Thymus (tissue), 14 donors: ENCODE measurements at places on chromosomes 1 and 21.

DNA sequence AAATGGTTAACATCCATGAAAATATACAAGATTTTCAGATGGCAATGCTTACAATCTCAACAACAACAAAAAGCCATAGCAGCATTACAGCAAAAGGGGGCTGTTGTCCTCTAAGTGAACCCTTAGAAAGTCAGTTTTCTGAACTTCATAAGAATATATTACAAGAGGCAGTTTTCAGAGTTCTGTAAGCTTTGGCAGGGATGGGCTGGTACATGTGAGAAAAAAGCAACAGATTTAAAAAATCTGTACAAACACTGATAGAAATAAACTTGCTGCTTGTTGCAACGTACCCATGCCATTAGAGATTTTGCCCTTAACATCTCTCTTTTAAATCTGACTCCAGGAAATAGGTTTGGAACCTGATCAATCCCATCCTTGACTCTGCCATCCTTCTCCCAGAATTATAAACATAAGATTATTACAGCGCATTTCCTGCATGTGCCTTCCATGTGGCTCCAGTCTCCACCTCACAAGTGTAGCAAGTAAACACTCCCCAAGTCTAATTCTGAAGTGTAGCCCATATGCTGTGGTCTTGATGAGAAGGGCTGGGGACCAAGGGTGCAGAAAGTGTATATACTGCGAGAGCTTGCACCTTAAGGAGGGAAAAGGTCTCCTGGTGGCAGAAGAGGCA, 101.4 kb upstream of the TSPAN2 start:
- DNase-seq: no peak

DNA sequence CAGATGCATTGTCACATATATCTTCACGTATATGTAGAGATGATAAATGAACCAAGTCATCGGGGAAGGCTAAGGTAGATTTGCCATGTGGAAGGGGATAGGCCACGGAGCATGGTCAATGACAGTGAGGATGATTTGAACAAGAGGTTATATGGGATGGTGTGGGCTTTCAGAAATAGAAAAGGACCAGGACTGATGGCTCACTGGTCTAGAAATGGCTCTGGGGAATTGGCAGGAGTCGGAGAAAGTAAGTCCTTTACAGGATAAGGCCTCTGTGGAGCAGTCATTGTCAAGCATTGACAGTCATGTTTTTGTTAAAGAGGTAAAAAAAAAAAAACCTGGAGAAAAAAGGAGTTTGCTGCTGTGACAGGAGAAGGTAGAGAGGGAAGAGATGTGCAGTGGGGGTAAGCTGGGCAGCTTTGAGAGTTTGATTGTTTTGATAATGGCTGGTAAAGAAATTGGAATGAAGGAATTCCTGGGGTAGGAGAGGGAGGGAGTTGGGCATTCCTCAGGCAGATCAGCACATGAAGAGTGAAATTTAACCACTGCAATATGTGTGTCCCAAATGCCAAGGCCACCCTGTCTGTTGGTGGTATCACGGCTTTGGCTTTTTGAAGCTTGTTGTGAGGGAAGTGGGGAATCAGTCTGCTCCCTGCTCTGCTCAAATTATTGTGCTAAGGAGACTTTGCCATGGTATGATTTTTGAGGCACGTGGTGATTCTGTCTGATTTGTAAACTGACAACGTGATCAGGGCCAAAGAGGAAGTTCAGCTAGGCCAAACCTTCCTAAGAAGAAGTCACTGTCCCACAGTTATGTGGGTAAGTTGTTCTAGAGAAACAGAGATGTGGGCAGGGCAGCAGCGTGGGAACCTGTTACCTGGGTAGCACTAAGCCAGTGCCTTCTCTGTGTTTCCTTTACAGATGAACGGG, 26.0 kb downstream of the MACF1 start:
- DNase-seq: no peak

DNA sequence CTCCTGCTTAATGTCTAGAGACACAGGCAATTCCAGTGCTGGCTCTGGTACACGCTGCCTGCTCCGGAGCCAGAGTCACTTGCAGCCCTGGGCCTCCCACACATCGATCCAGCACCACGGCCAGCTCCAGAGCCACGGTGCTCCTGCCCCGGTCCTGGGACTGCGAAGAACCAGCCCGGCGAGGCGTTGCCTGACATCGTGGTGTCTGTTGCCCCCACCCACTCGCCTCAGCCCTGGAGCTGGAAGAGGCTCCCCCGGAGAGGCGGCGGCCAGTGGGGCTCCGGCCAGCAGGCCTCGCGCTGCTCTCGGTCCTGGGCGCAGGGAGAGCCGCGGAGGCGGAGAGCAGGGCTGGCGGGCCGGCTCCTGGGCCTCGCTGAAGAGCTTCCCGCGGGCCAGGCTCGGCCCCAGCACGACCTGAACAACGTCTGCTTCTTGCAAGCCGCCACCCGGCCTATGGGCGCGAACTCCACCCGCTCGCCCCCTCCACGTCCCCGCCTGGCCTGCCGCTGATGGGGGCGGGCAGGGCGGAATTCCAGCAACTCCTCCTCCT, 364.8 kb downstream of the CEP170 start:
- DNase-seq: no peak

- DNase-seq: no peak
Measured at GRCh38 chr1:203528063-203528462, 34.1 kb downstream of the OPTC start.

GRCh38 chr21:28196981-28197380, 795.7 kb downstream of the LTN1 start:
- DNase-seq: no peak

- no peak for DNase-seq
Measured at GRCh38 chr21:28696844-28697410, 295.8 kb downstream of the LTN1 start.

DNA sequence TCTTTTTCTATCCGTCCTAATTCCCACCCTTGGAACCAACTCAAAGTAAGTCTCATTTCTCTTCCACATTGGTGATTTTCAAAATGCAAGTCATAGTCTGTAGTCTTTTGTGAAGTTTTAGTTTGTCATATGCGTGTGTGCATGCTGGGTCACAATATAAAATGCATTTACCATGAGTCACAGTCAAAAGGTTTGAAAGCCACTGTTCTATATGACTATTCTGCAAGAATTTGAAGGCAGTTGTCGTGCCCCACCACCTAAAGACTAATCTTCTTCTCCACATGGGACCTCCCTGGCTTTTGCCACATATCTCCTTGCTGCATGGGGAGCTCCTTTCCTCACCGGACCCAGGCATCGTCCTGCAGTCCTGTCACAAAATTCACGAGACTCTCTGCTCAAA, 1.6 kb downstream of the STPG1 start:
- DNase-seq: no peak

GRCh38 chr1:93680420-93681100, 1.1 kb downstream of the BCAR3 start:
- DNase-seq: no peak

- DNase-seq: no peak
Measured at GRCh38 chr1:226438007-226438406, 30.1 kb upstream of the PARP1 start.

DNA sequence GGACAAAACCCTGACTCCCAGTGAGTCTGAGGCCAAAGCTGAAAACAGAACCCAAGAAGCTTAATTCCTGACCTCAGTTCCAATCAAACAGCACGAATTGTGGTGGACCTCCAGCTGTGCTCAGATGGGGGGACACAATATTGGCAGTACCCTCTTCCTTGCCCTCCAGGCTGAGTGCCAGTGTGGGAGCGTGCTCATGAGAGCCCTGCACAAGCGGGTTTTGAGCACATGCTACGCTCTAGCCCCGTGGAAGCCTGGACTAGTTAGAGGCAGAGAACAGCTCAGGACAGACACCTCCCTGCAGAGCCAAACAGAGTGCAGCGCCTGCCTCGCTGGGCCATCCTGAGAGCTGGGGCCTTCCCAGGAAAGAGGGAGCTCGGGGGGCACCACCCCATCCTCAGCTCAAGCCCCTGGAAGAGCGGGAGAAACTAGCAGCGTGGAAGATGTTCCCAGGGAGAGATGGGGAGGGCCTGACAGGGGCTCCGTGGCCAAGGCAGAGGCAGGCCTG, 2.8 kb upstream of the SLC25A34 start:
- no peak for DNase-seq

- DNase-seq: no peak
Measured at GRCh38 chr1:5098981-5099385, 444.6 kb downstream of the AJAP1 start.

DNA sequence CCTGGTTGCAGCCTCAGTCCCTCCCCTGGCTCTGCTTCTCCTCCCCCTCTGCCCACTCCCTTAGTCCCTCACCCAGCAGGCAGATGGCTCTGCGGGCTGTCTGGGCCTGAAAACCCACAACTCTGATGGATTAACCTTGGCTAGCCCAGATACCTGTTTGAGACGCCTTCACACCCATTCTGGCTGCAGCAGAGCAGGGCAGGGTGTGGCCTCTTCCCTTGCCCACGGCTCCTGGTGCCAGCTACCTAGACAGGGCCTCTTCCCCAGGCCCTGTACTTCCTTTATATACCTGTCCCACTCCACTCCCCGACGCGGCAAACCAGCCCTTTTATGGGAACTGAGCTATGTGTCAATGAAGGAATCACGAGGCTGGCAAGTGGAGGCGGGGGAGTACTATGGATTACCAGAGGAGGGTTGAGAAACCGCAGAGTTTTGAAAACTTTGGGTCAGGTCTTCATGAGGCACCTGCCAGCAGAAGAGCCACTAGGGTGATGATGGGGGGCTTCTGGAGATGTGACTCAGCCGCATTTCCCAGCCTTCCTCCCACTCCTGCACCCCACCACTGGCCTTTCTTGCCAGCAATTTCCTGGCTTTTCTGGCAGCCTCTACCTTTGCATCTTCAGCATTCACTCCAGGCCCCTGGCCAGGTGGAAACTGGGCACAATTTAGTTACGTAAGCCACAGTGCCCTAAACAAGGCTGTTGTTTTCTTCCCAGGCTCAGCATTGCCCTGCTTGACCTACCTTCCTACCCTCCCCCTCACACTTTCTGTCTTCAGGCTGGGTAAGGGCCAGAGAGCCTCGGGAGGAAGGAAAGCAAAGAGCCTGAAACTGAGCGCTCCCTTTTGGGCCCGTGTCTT, at the start of gene CHI3L1:
Gene CHI3L1 (minus strand): TSS at position 259 of the 858 bp plus-strand sequence. CDS start 81 bp downstream, at position 178.
- DNase-seq: no peak

DNA sequence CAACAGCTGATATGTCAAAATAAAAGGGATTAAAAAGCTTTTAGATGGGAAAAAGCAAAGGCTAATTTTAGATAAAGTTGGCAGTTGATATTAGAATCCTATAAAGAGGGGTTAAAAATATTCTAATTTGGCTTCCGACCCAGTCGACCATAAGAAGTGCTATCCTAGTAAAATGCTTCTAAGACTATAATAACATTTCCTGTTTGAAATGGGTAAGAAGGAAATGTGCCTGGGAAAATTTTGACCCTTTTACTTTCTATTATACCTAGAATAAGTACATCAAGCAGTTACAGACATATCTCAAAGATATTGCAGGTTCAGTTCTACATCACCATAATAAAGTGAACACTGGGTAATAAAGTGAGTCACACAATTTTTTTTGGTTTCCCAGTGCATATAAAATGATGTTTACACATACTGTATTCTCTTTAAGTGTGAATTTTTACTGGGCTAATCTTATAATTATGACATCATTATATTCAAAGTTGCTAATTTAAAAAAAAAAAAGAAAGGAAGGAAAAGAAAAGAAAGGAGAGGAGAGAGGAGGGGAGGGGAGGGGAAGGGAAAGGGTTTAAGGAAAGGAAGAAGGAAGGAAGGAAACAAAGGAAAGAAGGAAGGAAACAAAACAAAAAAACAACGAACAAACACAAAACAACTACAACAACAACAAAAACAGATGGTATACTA, 308.2 kb upstream of the NR5A2 start:
- no peak for DNase-seq

- DNase-seq: no peak
Measured at GRCh38 chr1:7363450-7363849, 407.6 kb upstream of the VAMP3 start.

GRCh38 chr1:198265073-198265661, 108.4 kb downstream of the NEK7 start:
- DNase-seq: no peak

- no peak for DNase-seq
Measured at GRCh38 chr1:229229721-229230139, 41.2 kb upstream of the RAB4A start.

DNA sequence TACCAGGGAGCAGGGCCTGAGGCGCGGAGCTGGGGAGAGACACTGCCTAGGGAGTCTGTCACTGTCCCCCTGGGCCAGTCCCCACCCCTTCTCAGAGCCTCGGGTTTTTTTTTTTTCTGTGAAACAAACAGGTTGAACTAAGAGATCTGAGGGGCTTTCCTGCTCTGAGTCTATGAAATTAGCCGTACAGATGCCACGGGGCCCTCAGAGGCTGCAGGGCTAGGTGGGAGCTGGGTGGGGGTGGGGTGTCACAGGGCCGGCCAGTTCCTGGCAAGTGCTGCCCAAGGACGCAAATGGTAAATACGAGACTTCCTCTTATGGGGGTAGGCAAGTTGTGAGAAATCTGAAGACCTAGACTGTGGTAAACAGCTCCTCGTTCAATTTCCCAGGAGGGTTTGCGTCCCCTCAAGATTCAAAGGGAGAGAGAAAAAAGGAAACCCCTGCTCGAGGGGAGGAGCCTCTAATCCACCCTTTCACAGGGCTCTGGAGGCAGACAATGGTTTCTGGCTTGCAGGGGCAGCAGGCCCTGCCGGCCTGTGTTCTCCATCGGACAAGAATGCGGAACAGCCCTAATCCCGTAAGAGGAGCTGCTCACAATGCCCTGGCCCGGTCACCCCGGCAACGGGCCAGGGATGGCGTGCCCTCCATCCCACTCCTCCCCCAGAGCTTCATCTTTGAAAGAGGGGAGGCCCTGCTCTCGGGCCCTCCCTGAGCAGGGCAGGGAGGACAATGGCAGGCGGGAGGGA, 7.8 kb downstream of the NUAK2 start:
- DNase-seq: no peak

GRCh38 chr1:177236962-177237361, 66.2 kb downstream of the BRINP2 start:
- DNase-seq: no peak

DNA sequence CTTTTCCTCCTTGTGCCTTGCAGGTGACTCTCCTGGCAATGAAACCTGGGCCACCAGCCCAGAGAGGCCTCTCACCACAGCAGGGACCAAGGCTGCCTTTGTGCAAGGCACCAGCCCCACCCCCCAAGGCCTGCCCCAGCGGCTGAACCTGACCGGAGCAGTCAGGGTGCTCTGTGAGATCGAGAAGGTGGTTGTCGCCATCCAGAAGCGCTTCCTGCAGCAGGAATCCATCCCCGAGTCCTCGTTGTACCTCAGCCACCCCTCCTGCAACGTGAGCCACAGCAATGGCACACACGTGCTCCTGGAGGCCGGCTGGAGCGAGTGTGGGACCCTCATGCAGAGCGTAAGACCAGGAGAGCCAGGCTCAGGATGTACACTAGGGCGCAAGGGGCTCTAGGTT, 51.7 kb downstream of the UMODL1 start:
- DNase-seq: no peak

- no peak for DNase-seq
Measured at GRCh38 chr1:197838836-197839235, 63.6 kb upstream of the DENND1B start.

- DNase-seq: no peak
Measured at GRCh38 chr1:77910116-77910515, 21.7 kb downstream of the NEXN start.
